Inflammatory macrophage treated with lipopolysaccharide for 4 hours (primary cell): ENCODE measurements at places on chromosomes 12 and 14.

- peak; percentile 97 for DNase-seq
Measured at GRCh38 chr12:76158518-76159321, 74.2 kb upstream of the NAP1L1 start.

- no peak for DNase-seq
Measured at GRCh38 chr12:1834186-1834925, 14.0 kb downstream of the LRTM2 start.

DNA sequence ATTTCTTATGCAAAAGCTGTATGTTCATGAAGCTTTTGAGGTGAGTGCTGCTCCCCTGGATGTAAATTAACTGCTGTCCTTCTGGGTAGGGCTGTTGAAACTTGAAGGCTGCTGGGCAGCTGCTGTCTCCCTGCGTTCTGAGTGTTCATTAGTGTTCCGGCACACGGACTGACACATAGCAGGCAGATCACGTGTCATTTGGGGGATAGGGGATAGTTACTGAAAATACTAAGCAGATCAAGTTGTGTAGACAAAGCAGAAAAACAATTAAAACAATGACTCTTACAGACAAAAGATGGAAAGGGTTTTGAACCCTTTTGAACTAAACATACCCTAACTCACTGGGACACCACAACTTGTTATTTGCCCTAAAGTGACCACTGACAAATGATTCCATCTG is 82.5 kb downstream of the PRICKLE1 start:
- DNase-seq, result no peak

DNA sequence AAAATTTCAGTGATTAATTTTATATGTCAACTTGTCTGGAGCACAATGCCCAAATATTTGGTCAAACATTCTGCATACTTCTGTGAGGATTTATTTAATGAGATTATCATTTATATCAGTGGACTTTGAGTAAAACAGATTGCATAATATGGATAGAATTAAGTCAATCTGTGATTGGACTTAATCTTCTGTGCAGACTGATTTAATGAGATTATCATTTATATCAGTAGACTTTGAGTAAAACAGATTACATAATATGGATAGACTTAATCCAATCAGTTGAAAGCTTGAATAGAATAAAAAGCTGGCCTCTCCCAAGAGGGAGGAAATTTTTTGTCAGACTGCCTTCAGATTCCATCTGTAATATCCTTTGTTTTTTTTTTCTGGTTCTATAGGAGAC is 1413.2 kb downstream of the LRFN5 start:
- no peak for DNase-seq

- no peak for DNase-seq
Measured at GRCh38 chr12:81257947-81258551, 180.2 kb downstream of the ACSS3 start.

DNA sequence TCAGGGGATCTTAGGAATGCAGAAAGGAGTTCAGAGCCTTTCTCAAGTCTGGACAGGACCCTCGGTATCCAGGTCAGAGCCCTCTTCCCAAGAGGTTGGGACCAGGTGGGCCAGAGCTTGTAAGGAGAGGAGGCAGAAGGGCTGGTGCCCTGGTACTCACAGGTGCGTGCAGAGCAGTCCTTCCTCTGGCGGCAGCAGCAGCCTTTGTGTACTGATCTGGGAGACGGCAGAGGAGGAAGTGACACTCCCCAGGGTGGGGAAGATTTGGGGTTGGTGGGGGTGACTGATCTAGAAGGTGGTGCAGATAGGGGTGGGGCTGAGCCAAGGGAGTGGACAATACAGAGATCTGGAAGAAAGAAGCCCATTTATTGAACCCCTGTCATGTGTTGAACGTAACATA is at the start of gene ITGB7:
ITGB7 (minus strand) TSS at position 210 of the 400 bp plus-strand sequence. CDS start 6,808 bp downstream, outside the sequence.
- DNase-seq, result peak; percentile 16

DNA sequence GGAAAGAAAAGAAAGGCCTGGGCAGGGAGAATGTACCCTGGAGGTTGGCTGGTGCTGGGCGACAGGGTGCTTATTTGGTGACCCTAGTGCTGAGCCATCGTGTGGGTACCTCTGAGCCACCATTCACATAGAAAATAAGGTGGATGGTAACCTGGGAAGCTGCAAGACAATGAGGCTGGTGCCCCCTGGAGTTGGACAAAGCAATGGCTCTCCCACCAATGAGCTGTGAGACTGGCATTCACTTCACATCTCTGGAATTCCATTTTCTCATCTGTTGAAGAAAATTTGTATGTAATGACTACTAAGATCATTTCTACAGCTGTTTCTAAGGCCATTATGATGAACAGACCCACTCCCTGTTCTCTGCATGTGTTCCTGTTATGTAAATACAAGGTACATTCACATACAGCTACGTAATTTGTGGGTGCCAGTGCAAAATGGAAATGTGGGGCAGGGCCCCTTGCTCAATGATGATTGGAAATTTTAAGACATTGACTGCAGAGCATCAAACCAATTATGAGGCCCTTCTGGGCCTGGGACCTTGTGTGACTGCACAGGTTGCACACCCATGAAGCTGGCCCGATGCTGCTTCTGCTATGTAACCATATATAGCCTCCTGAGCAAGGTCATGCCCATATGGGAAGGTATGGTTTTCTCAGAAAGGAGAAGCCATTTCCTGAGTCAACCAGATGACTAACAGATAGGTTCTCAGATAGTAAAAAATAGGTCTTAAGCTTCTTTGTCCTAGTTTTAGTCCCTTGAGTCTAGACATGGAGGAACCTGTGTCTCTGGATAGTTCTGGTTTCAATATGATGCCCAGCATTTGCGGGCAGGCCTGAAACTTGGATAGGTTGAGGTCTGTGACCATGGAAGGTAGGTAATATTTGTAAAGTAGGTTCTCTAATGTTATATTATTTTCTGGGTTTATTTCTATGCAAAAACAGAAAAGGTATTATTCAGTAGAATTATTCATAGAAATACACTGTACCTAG is 63.4 kb upstream of the IGF1 start:
- DNase-seq, result peak; percentile 12

DNA sequence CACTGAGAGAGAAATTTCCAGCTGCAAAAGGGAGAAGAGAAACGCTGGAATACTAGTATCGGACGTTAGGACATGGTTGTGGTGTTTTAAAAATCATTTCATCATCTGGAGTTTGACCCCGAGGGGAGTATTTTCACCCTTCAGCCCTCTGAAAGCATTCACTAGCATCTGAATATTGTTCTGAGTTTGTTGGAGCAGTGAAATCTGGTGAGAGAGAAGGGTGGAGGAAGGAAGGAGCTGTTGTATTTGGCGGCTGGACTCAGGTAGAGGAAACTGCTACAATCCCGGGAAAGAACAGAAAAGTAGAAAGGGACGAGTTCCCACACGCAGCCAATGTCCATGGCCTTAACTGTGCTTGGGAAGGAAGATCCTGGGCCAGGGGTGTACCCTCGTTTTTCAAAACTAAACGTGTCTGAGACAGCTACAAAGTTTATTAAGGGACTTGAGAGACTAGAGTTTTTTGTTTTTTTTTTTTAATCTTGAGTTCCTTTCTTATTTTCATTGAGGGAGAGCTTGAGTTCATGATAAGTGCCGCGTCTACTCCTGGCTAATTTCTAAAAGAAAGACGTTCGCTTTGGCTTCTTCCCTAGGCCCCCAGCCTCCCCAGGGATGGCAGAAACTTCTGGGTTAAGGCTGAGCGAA is 896 bp upstream of the CDKN1B start:
- no peak for DNase-seq

DNA sequence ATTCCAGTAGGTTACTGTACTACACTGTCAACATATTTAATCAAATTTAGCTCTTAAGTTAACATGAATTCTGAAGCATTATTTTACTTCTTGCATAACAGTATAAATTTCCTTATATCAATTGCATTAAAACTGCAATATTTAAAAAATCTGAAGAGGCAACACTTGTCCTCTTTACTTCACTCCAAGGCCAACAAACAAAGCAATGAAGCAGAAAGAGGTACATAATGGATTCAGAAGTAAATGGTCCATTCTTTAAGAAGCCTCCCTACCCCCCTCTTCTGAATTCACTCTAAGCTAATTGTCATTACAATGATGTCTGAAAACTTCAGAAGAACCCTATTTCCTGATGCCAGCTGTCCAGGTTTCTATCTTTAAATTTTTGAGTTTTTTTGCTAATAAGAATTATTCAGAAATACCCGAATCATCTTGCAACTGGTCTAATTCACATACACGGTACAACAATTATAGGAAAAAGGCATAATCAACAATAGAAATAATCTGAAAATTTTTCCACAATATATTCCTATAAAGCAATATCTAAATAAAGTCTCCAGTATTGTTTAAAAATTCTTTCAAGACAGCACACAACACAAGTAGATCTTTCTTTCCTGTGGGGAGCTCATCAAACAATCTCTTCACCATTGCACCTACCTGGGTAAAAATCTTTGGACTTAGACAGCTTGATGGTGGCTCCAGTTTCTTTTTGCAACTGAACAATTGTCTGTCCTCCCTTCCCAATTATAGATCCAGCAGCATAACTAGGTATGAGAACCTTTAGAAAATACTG is 2.9 kb downstream of the NOVA1 start:
- DNase-seq, result no peak

DNA sequence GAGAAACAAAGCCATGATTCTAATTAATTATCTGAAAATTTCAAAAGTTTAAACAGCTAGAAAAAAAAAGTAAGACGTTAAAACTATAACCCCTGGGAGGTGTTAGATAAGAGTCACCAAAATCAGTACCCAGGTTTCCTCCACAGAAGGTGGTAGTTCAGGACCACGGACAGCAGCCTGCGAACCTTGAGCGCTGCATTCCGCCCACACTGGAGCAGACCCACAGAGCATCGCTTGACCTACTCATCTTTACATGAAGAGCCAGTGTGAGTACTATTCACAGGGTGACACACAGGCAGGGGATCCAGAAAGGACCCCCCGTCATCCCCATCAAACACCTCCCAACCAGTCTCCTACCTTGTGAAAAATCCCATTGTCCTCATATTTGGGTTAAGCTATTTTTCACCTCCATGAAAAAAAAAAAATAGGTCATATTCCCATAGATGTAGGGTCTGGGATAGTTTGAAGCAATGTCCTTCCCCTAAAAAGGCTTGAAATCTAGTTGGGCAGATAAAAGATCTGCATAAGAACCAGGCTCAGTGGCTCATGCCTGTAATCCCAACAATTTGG is 8.8 kb upstream of the CHGA start:
- peak; percentile 23 for DNase-seq

- DNase-seq, result peak; percentile 65
Measured at GRCh38 chr14:31051511-31051910, 25.3 kb upstream of the STRN3 start.

DNA sequence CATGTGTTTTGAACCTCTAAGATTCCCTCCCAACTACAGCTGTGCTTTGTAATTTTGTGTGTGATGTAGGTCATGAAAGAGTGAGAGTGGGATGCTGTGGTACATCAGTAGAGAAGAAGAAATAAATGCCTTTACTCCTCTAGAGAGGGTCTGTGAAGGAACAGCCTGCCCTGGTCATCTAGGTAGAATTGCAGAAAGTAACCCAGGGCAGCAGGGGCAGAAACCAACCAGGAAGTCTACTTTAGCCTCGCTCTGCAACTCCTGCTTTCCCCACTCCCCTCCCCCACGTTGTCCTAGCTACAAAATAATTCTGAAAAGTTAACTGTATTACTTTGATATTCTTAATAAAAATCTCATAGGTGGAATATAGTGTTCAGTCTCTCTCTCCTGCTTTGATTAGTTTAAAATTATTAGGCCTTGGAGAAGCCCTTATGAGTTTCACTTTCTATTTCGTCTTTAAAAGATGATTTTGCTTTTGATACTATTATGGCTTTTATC is 7.5 kb downstream of the TBK1 start:
- DNase-seq, result peak; percentile 38

DNA sequence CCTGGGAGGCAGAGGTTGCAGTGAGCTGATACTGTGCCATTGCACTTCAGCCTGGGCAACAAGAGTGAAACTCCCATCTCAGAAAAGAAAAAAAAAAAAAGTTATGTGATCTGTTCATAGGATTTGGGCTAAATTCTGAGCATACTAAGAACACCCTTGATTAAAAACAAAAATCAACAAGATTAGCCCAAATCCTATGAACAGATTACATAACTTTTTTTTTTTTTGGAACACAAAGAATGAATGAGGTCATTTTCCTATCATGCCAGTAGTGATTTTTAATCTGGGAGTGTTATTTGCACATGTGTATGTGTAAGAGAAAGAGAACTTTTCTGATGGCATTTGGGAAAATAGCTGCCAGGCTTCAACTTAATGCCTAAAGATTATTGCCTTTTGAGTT is 208.7 kb downstream of the ERC1 start:
- no peak for DNase-seq

DNA sequence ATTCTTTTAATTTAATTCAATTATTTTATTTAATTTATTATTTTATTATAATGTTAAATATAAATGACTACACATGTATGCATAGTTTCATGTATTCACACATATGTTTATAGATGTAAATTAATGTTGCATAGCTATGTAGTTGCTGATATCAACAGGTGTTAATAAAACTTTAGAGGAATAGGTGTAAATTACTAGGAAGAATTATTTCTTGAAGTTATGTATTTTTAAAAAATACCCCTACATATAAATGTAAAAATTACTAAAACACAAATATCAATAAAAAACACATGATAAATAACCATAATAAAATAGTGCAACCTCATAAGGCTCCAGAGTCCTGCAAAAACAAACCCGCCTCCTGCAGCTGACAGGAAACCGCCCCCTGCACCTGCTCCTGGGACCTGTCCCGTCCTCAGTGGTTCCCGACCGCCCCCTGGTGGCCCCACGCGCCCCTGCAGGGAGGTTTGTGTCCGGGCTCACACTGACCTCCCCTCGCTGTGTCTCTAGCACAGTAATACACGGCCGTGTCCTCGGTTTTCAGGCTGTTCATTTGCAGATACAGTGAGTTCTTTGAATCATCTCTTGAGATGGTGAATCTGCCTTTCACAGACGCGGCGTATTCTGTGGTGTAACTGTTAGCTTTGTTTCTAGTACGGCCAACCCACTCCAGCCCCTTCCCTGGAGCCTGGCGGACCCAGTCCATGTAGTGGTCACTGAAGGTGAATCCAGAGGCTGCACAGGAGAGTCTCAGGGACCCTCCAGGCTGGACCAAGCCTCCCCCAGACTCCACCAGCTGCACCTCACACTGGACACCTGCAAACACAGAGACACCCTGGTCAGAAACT is 1264.0 kb downstream of the TMEM121 start:
- peak; percentile 56 for DNase-seq

- DNase-seq, result no peak
Measured at GRCh38 chr14:21109377-21110138, 8.7 kb downstream of the TMEM253 start.

- DNase-seq, result peak; percentile 15
Measured at GRCh38 chr12:52119398-52120254, 40.1 kb downstream of the SMIM41 start.

DNA sequence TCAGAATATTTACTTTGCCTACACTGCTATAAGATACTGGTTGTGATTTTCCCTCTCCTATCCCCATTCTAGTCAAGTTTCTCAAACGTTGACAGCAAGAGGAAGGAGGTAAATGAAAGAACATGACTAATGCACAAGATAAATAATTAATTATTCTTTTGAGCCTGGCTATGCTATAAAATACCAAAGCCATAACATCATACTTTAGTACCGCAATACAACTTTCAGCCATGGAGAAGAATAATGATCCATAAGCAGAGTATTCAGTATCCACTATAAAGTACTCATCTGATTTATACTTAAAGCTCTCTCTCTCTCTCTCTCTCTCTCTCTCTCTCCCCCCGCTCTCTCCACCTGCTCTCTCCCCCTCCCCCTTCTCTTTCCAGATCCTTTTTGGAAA is 41.3 kb downstream of the TDG start:
- DNase-seq, result no peak
